Right atrium auricular region (tissue), 2 donors: ENCODE measurements at places on chromosomes 4 and X. TPM values are rescaled to one million over a fixed set of nuclear protein-coding genes. Genes with fewer than 3 reads are reported as not detected.

DNA sequence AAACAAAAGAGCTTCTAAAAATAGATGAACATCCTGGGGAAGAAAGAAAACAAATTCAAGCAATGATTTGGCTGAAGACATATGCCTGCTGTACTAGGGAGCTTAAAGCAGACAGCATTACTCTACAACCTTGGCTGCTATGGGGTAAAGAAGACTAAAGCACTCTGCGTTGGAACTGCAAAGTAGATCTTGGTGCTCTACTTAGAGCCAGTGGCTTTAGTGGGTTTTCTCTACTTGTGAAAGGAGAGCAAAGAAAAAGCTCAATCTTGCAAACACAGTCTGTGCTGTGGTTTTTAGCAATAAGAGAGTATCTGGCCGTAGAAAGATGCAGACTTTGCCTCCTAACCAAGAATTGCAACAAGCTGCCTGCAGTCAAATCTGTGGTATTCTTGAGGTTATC, 334.7 kb upstream of the NDST3 start:
- no peak for DNase-seq

DNA sequence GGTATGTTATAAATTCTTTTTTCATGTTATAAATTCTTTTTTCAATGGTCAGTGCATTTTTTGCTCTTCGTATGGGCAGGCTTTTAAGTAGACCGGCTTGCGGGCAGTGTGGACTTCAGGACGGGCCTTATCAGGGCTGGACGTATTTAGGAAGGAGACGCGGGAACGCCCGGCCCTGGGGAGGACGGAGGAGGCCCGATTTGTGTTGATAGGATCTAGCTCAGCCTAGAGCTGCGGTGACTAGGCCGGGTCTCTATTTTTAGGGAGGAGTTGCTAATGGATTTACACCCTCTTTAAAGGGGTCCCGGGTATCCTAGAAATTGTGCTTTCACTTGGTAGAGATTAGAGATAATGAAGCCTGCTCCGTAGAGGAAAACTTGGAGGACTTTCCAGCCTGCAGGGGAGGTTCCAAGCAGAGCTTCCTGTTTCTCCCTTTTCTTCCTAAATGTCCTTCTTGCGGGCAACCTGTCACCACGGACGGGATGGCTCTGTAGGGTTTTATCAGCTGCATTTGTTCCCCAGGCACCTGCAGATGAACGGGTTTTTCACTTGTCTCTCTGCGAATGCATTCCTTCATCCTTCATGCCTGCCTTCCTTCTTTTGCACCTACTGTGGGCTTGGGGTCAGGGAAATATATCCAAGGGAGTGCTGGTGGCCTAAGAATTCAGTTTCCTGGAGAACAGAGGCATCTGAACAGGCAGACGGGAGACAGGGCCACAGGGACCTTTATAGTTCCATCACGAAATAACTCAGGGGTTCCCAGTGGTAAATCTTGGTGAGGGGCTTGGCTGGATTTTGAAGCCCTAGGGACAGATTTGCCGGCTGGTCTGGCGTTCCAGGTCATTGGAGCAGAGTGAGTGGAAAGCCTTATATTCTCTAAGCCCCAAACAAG, 1.4 kb downstream of the CD99 start:
- DNase-seq: peak; percentile 78

GRCh38 chr4:142497606-142498005, 348.5 kb downstream of the INPP4B start:
- DNase-seq: no peak

- no peak for DNase-seq
Measured at GRCh38 chr4:47484168-47484567, 907 bp upstream of the ATP10D start.

- no peak for DNase-seq
Measured at GRCh38 chr4:123506011-123506695, 109.6 kb downstream of the SPRY1 start.

DNA sequence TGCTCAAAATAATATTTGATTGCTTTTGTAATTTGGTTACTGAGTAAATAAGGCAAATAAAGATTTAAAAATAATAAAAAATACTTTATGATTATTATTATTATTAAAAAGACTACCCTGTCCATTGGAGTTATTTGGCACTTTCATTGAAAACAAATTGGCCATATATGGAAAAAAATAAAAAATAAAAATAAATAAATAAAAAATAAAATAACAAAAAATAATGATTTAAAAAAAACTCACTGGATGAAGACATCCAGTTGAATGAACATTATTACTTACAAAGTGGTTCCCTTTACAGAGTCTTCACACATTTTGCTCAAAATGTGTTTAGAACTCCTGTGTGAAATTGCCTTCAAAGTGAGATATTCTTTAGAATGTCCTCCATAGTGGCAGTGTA, 141.3 kb upstream of the ANXA3 start:
- no peak for DNase-seq

DNA sequence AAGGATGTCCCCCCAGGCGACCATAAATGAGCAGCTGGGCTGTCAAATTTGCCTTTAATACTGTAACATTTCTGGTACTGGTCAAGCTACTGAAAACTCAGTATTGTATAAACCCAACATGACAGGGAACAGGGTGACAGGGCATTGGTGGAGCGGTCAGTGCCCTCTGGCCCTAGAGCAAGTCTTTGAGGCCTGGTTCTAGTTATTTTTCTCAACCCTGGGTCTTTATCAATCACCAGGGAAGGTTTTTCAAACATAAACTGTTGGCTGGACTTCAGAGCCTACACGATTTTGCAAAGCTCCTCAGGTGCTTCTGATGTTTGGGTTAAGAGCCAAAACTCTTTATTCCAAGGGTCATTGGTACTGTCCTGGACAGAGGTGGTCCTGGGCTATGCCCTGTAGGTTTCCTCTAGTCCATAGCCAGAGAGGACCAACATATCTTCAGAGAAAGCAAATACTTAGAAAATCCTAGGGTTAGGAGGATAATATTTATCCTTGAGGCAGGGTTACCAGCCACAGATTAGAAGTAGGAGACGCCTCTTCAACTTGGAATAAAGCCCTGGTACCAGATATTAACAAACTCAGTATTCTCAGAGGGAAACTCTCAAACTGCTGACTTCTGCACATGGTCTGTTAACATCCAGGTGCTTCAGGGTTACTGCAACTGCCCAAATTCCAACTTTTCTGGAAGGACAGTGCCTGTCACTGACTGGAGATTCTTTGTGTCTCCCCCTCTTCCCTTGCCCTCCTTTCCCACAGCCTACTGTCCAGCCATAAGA, 26.7 kb upstream of the ADH7 start:
- no peak for DNase-seq

- DNase-seq: no peak
Measured at GRCh38 chr4:162938738-162939485, 227.8 kb downstream of the NAF1 start.

DNA sequence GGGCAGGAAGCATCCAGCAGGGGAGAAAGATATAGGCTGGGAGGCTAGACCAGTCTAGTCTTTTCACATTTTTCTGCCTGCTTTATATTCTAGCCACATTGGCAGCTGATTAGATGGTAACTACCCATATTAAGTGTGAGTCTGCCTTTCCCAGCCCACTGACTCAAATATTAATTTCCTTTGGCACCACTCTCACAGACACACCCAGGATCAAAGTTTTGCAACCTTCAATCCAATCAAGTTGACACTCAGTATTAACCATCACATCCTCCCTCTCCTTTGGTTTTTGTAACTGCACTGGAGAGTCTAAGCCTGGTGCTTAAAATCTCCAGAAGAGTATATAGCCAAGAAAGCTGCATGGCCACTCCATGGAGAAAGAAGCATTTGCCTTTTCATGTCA, 560.4 kb downstream of the GRXCR1 start:
- DNase-seq: no peak

DNA sequence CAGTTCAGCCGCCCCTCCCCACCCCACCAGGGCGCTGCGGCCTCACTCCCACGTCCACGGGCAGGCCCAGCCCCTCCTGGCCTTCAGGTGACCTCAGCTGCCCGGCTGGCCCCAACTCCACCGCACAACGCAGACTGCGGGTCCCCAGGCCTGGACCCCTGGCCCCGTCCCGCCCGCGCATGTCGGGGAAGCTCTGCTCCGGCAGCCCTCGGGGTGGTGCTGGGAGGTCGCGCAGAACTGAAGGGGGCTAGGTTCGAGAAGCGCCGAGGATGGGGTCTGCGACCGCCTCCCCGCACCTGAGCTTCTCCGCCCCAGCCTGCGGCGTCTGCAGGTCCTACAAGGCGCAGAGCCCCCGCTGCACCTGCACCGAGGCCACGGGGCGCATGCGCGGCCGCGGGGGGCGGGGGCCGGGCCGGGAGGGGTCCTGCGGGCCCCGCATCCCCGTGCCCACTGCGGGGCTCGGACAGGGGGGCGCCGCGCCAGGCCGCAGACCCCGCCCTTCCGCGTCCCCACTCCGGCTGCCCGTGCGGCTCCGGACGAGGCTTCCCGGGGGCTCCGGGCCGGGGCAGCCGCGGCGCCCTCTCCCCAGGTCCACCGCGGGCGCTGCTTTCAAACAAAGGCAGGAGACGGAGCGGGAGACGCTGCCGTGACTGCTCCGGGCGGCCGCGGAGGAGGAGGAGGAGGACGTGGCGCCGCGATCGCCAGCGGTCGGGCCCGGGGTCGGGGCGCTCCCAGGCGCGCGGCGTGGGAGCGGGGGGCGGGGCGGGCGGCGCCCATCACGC, 672 bp upstream of the NAT8L start:
- DNase-seq: no peak

DNA sequence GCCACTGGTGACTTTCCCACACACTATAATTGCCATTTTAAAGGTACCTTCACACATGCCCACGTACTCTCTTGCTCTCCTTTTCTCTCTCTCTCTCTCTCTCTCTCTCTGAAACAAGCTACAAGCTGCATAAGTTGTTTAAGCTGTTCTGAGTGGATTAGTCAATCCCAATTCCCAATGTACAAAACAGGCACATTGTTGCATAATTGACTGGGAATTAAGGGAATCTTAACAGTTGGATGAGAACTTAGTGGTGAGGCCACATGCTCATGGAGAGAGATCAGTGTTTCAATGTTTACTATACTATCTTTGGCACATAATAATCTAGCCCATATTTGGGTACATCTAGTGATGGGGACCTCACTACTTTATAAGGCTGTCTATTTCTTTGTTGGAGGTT, 123.3 kb downstream of the ARHGEF9 start:
- no peak for DNase-seq

- DNase-seq: no peak
Measured at GRCh38 chr4:17092736-17093437, 194.4 kb upstream of the LDB2 start.

DNA sequence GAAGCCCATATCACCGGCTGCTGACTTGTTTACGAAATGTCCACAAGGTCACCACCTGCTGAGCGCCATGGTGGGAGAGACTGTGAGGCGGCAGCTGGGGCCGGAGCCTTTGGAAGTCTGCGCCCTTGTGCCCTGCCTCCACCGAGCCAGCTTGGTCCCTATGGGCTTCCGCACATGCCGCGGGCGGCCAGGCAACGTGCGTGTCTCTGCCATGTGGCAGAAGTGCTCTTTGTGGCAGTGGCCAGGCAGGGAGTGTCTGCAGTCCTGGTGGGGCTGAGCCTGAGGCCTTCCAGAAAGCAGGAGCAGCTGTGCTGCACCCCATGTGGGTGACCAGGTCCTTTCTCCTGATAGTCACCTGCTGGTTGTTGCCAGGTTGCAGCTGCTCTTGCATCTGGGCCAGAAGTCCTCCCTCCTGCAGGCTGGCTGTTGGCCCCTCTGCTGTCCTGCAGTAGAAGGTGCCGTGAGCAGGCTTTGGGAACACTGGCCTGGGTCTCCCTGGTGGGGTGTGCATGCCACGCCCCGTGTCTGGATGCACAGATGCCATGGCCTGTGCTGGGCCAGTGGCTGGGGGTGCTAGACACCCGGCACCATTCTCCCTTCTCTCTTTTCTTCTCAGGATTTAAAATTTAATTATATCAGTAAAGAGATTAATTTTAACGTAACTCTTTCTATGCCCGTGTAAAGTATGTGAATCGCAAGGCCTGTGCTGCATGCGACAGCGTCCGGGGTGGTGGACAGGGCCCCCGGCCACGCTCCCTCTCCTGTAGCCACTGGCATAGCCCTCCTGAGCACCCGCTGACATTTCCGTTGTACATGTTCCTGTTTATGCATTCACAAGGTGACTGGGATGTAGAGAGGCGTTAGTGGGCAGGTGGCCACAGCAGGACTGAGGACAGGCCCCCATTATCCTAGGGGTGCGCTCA, 8.7 kb upstream of the MSANTD1 start:
- DNase-seq: no peak

ZCCHC12 gene
- not detected for total RNA-seq

ANOS1 gene
- 6.0 TPM for total RNA-seq

RNF175 gene
- 5.3 TPM for total RNA-seq

STS gene
- 7.0 TPM for total RNA-seq

MAGEB2 gene
- total RNA-seq: not detected
